Activated CD4-positive, alpha-beta T cell treated with anti-CD3 and anti-CD28 coated beads for 1 hour (primary cell): ENCODE measurements at places on chromosomes 4 and X.
A peak's percentile ranks its signal among the peaks of the same experiment; 100 is the strongest.

- no peak for DNase-seq
Measured at GRCh38 chr4:25030277-25031076, at the start of gene LGI2. Gene LGI2 (minus strand): TSS chr4:25030946. CDS start chr4:25030693, 253 bp downstream.

GRCh38 chr4:183241322-183241640 lies 78.8 kb downstream of the CLDN22 start:
- no peak for DNase-seq

DNA sequence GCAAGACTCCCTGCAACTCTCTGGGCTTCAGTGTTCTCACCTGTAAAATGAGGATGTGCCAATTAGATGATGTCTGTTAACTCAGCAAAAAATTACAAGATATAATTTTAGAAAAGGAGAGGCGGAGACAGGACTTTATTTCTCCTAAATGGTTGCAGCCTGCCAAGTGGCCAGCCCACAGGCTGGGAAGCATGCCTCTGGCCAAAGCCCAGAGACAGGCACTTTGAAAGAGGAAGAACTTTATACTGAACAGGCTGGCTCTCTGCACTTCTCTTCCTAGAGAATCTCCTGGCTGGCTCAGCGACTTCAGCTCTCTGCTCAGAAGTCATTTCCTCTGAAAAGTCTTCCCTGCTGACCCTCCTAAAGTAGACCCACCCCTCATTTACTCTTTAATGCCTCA lies 3.7 kb downstream of the PRDM5 start:
- DNase-seq = no peak

GRCh38 chr4:7070729-7071511 lies 3.1 kb upstream of the GRPEL1 start:
- peak; percentile 78 for DNase-seq

DNA sequence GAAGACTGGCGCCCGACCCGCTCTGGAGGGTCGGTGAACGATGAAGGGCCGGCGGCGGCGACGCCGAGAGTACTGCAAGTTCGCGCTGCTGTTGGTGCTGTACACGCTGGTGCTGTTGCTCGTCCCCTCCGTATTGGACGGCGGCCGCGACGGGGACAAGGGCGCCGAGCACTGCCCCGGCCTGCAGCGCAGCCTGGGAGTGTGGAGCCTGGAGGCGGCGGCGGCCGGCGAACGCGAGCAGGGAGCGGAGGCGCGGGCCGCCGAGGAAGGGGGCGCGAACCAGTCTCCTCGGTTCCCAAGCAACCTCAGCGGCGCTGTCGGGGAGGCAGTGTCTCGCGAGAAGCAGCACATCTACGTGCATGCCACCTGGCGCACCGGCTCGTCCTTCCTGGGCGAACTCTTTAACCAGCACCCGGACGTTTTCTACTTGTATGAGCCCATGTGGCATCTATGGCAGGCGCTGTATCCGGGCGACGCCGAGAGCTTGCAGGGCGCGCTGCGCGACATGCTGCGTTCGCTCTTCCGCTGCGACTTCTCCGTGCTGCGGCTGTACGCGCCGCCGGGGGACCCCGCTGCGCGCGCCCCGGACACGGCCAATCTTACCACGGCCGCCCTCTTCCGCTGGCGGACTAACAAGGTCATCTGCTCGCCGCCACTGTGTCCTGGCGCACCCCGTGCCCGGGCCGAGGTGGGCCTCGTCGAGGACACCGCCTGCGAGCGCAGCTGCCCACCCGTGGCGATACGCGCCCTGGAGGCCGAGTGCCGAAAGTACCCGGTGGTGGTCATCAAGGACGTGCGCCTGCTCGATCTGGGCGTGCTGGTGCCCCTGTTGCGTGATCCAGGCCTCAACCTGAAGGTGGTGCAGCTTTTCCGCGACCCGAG lies 568 bp downstream of the CHST7 start:
- DNase-seq = peak; percentile 50

- no peak for DNase-seq
Measured at GRCh38 chrX:54134269-54134668, 48.8 kb downstream of the FAM120C start.

DNA sequence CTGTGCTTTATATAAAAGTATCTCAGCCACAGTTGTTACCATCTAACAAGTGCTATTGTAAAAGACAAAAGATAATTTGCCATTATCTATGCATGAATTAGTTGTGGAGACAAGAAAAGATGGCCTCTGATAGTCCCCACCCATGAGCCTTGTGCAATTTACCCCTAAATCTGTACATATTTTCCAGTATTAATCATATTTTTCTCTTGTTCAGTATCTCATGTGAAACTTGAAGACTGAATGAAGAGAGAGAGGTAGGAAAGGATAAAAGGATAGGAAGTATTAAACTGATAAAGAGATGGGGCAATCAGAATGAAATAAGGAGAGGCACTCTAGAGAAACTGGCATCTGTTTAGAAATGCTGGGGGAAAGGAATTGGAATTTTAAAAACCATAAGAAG lies 3.7 kb downstream of the MYOZ2 start:
- no peak for DNase-seq

GRCh38 chr4:6474705-6475457 lies 2.5 kb upstream of the PPP2R2C start:
- no peak for DNase-seq

DNA sequence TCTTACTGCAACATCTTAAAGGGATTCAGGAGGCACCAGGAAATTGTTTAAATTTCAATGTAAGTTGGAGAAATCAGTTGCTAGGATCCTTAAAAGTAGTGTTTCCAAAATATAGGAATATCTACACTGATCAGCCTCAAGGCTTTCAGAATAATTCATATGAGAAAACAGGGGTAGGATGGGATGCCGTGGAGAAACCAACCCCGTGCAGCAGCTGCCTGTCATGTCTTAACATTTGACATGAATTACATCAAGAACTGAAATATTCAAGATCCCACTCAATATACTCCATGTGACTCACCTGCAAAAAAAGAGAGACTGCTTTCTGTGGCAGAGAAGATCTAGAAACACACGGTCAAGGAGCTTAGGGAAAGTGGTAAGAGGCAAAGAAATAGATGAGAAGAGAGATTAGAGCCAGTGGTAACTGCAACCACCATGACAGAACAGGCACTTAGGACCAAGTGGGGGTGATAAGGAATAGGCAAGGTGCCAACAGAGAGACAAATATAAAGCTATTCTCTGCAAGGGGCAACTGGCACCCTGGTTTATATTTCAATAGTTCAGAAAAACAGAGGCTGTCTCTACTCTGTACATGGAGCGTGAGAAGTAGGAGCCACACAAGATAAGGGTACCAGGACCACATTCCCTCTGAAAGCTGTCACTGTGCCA lies 64.0 kb downstream of the SLC39A8 start:
- DNase-seq = no peak
